ENCODE measurements at places on chromosomes 5 and 9.

DNA sequence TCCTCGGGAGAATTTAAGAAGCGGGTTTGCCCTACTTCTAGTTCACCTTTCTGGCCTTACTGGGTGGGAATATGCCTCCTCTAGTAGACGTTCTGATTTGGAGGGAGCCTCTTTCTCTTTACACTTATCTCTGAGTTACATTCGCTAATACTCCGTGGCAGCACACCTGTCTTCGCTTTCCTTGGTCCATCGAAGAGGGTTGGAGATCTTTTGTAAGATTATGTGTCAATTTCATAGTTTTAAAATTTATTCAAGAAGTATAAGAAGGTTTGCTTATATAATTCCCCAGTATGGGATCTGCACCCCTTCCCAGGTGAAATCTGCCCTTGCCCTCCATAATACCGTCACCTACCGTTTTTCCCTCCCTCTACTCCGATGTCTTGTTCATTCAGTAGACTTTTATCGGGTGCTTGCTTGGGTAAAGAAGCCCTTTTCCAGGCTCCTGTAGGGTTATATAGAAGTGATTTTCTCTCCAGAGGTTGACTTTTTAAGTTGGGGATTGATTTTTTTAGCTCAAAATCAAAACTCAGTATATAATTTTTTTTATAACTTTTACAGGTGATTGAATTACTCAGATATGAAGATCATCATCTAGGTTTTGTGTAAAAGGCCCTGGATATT lies 1.1 kb downstream of the GPBP1 start:
- DNase-seq, result no peak

DNA sequence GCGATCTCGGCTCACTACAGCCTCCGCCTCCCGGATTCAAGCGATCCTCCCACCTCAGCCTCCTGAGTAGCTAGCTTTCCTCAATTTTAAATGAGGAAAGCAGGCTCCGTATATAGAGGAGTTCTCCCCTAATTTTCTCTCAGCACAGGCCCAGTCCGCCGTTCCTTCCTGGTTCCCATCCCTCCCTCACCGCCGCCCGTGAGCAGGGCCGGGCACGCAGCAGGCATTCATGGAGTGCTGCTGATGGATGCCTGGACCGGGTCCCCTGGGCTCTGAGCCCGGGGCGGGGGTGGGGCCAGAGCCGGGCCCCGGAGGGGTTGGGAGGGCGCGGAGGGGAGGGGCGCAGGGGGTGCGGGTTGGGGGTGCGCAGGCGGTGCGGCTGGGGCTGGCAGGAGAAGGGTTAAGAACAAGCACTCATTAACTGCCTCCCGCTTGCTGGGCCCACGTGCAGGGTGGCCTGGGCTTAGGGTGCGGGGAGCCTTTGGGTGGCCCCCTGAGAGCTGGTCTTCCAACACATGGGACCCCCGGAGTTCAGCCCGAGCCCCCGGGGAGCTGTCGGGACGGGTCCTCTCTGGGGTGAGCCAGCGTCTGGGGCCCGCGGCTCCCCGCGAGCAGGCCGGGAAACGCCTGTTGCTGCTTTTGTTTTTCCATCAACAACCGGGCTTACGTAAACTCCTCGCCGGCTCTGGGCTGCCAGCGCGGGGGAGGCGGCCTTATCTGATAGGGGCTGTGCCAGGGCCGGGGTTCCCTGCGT lies 33.7 kb downstream of the LHX2 start:
- no peak for DNase-seq

DNA sequence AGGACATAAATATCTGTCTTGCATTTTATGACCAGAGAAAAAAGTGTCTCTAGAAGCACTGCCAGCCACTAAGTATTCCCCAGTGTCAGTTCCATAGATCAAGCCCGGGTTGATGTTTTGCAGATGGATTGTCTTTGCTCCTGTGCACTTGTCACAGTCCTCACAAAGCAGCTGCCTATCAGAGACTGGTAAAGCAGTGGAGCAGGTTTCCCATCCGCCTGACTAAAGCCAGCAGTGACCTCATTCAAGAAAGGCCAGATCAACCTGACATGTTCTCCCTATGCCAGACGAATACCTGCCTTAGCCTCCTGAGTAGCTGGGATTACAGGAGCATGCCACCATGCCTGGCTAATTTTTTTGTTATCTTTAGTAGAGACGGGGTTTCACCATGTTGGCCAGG lies 26.8 kb upstream of the GARNL3 start:
- no peak for DNase-seq

- DNase-seq, result no peak
Observed at GRCh38 chr9:27470291-27470856, 53.7 kb upstream of the IFNK start.

- DNase-seq, result no peak
Observed at GRCh38 chr5:170617533-170618490, 114.0 kb downstream of the KCNIP1 start.

- DNase-seq, result no peak
Observed at GRCh38 chr5:37751227-37751626, 88.6 kb downstream of the GDNF start.

- DNase-seq, result no peak
Observed at GRCh38 chr9:114205171-114206015, 50.1 kb downstream of the COL27A1 start.

GRCh38 chr9:114372921-114373448 lies 14.8 kb downstream of the AKNA start:
- peak; percentile 62 for DNase-seq

- DNase-seq, result no peak
Observed at GRCh38 chr5:105877592-105877991, 1793.1 kb downstream of the EFNA5 start.

- DNase-seq, result no peak
Observed at GRCh38 chr9:17204611-17205152, 69.8 kb downstream of the CNTLN start.

DNA sequence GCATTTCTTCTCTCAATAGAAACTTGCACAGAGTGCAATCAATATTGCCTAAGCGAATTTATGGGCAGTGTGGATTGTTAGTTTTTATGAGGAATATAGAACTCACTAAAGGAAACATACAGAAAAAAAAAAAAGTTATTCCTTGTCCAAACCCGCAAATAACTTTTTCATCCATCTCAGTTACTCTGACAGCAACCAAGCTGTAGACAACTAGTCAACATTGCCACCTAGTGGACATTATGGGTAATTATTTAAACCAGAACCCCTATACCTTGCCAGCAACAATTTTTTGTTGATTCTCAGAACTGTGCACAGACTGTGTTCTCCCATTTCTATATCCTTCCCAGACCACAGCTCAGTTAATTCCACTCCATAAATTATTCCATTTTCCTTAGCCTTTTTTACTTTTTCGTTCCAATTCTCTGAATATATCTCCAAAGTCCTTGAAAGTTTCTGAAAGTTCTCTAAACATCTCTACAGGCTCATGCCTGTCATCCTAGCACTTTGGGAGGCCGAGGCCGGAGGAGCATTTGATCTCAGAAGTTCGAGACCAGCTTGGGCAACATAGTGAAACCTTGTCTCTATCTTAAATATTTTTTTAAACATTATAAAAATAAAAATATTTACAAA lies 2.6 kb upstream of the AFAP1L1 start:
- no peak for DNase-seq

DNA sequence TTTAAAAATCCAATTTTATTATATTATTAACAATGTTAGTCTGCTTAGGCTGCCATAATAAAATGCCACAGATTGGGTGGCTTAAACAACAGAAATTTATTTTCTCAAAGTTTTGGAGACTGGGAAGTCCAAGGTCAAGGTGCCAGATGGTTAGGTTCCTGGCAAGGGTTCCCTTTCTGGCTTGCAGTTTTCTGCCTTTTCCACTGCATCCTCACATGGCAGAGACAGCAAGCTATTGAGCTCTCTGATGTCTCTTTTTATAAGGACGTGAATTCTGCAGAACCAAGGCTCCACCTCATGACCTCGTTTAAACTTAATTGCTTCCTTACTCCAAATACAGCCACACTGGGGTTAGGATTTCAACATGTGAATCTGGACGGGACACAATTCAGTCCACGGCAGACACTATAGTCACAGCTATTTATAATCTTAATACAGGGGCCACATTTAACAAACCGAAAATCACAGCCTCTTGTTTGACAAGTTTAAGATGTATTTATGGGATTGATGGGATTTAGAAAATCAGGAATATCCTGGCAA lies 174.9 kb upstream of the PUM3 start:
- DNase-seq, result no peak
